Left cardiac atrium (tissue), 4 donors: ENCODE measurements at places on chromosomes 13 and 19. TPM values are rescaled to one million over a fixed set of nuclear protein-coding genes. Genes with fewer than 3 reads are reported as not detected.

GRCh38 chr13:46874006-46874405, 22.8 kb downstream of the HTR2A start:
- no peak for DNase-seq

The LILRB2 gene
- 3.3 TPM for total RNA-seq

GRCh38 chr13:26183416-26183815, 38.7 kb downstream of the RNF6 start:
- DNase-seq: no peak

- DNase-seq: peak; percentile 46
Observed at GRCh38 chr19:18202778-18203407, 949 bp downstream of the RAB3A start.

- no peak for DNase-seq
Observed at GRCh38 chr13:105135852-105136615, 1399.4 kb downstream of the EFNB2 start.

The C19orf73 gene
- total RNA-seq: 1.6 TPM

DNA sequence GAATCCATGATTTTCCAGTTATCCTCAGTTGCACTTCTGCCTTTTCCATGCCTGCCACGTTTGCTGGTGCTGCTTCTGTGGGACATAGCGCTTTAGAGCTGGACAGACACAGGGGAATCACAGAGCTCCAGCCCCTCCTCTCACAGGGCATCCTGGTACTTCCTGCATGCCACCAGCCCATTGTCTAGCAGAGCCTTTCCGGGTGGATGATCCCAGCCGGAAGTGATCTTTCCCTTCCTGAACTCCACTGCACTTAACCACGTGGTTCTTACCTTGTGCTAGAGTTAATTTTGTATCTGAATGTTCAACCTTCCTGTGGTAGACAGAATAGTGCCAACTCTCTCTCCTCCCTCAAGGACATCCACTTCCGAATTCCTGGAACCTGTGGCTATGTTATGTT, 12.6 kb upstream of the OLFM4 start:
- no peak for DNase-seq

The NOSIP gene
- 43.6 TPM for total RNA-seq

- no peak for DNase-seq
Observed at GRCh38 chr19:45231891-45232290, 13.3 kb downstream of the EXOC3L2 start.

GRCh38 chr13:45167611-45168554, 33.0 kb downstream of the KCTD4 start:
- DNase-seq: peak; percentile 47

The PLEKHF1 gene
- 28.1 TPM for total RNA-seq

DNA sequence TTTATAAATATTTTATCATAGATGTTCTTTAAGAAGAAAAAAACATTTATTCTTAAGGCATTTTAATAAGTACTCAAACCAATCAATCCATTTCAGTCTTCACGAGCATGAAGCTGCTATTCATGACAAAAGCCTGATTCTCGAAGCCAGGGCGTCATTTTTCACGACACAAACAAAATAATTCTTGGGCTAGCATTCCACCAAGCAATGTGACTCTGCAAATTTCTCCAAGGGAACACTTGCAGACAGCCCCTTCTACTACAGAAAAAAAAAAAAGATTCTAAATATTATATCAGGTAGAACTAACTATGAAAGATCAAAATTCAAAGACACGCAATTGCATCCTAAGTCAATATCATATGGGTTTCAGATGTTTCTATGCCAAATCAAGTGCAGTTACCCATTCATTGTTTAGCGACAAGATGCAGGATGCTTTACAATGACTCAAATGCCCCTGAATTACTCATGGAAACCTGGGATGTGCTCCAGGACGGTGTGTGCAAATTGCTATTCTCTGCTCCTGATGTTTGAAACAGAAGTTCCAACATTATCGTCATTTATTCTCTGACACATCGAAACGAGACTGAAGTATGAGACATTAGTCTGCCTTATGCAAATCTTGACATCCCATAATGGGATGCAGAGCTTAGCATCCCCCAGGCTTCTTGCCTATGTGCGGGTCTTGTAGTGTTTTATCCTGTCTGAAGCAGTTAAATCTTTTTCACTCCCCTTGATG, 517.7 kb downstream of the MYO16 start:
- no peak for DNase-seq

DNA sequence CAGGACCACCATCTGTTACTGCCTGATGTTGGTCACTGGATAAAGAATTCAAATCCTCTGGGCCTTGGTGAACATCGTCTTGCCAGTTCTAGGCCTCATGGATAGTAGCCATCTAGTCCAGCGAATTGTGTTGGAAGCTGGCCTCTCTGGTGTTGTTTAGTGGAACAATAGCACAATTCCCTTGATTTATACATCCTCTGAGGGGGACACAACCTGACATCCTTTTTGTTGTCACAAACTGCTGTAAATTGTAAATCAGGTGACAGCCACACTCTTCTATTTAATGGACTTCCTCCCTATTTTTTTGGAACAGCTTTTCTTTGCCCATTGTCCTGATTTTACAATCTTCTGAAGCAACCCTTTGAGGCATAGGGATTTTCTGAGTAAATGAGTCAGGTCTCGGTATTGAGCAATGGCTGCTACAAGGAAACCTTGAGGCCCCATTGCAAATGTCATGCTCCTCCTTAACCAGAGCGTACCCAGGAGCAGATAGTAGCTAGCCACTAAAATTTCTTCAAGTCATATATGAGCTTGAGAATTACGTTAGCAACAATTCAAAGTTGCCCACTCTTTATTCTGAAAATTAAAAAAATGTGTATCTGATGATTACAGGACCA, 263.3 kb downstream of the COG6 start:
- DNase-seq: no peak

The FCHO1 gene
- total RNA-seq: 1.5 TPM

The TNNI3 gene
- total RNA-seq: 1,897 TPM

The ZNF587 gene
- total RNA-seq: 20.9 TPM

- no peak for DNase-seq
Observed at GRCh38 chr13:93925990-93926389, 553.5 kb downstream of the DCT start.

DNA sequence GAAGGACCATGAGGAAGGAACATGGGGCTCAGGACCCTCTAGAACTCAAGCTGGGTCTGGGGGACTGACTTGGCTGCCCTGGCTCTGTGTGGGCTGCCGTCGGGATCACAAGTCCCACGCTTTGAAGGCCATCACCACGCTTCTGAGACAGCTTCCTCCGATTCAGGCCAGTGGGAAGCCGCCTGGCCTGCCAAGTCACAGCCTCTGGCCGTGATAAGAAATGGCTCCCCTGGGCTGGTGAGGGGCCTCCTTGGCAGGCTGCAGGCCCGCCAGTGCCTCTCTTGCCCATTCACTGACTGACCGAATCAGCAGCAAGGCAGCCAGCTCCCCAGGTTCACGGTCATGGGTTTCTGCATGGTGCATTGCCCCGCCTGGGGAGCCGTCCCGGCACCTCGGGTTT, 48.8 kb downstream of the COMP start:
- DNase-seq: no peak

The SWSAP1 gene
- 1.3 TPM for total RNA-seq

DNA sequence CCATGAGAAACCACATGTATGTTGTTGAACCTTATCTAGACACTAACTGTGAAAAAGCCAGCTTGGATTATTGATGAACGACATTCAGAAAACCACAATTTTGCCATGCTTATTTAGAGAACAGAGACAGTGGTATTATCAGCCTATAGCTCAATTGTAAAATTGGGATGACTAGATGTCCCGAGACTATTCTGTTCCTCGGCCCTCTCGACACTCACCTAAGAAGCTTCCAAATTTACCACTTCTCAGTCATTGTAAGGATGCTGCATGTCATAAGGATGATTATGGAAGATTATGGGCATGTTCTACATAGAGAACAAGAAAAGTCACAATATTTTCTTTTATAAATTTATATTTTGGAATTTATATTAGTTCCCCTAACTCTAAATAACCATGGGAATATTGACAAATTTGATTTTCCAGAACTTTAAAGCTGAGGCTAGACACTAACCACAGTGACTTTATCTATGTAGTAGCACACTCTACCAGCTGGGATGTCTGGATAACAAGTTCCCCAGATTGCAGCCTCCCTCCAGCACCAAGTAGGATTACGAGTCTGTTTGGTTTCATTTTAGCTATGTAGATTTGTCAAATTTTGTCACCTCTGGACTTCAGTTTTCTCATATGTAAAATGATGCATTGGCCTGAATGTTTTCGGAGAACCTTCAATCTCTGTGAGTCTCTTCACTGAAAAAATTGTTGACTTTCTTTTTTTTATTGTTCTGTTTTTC, 513.6 kb downstream of the IRS2 start:
- no peak for DNase-seq

DNA sequence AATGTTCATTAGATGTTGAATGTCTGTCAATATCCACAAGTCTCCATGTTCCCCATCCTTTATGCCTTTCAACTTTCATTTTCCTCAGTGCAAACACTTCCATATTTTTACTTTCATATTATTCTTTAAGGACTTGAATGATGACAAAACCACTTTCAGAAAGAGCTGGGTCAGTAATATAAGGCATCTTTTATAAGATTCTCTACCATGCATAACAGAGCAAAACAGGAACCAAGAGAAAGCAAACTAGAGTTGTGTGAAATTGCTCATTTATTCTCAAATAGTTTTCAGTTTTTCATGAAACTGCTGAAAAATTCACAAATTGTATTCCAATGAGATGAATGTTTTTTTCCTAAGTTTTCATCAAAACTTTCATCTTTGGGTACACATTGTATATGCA, 1247.6 kb downstream of the PCDH17 start:
- DNase-seq: no peak
